Subcutaneous adipose tissue (tissue), 4 donors: ENCODE measurements at places on chromosomes 4 and X. TPM values are rescaled to one million over a fixed set of nuclear protein-coding genes. Genes with fewer than 3 reads are reported as not detected.

The CTSO gene
- 16.0 TPM for total RNA-seq

The ING2 gene
- total RNA-seq = 12.9 TPM

The SSX2B gene
- not detected for total RNA-seq

The PPEF2 gene
- not detected for total RNA-seq

The SHOX gene
- total RNA-seq = 3.1 TPM

The CTAG1A gene
- not detected for total RNA-seq

The CYP4V2 gene
- 35.5 TPM for total RNA-seq

The FGF13 gene
- 5.9 TPM for total RNA-seq

The CYBB gene
- 23.9 TPM for total RNA-seq

The HS6ST2 gene
- total RNA-seq = 0.34 TPM

The ETDA gene
- not detected for total RNA-seq

The HSD17B13 gene
- total RNA-seq = 11.9 TPM

The CXCL11 gene
- total RNA-seq = not detected

The ARHGEF38 gene
- not detected for total RNA-seq

The OPN1MW gene
- total RNA-seq = not detected
